ENCODE measurements at places on chromosomes 5 and 9. TPM values are rescaled to one million over a fixed set of nuclear protein-coding genes. Genes with fewer than 3 reads are reported as not detected.
A peak's percentile ranks its signal among the peaks of the same experiment; 100 is the strongest.

DNA sequence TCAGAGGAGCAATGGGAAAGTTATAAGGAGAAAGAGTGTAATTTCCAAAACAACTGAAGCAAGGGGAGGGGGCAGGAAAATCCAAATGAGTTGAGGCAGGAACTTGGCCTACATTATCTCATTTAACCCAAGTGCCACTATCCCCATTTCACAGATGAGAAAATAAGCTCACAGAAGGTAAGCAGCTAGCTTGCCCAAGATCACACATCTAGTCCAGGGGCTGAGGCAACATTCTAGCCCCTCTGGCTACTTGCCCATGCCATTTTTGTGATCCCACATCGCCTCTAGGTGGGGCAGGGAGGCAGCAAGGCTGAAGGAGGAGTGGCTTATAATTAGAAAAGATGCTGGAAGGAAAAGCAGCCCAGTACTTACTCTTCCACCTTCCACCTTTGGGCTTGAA, 2.6 kb upstream of the PSIP1 start:
- no peaks in the 10 kb centered on the region for H3K36me3 ChIP-seq
- H3K27ac ChIP-seq, result no peak overlapping the region
- no peaks in the 10 kb centered on the region for H3K27me3 ChIP-seq
- no peak for DNase-seq
- no peak overlapping the region for H3K4me3 ChIP-seq

GRCh38 chr5:177473443-177474001, at the start of gene DBN1:
TSS of gene DBN1 (minus strand) at chr5:177473634. CDS start at chr5:177473521, 113 bp downstream.
- H3K4me1 ChIP-seq, result peaks cover 11% of the 10 kb centered on the region
- H3K27me3 ChIP-seq, result no peaks in the 10 kb centered on the region

GRCh38 chr5:118990582-118990981, 2.2 kb upstream of the DTWD2 start:
- H3K27me3 ChIP-seq, result no peaks in the 10 kb centered on the region
- no peak for DNase-seq
- no peak overlapping the region for H3K27ac ChIP-seq

- no peaks in the 10 kb centered on the region for H3K27me3 ChIP-seq
- no peak overlapping the region for H3K27ac ChIP-seq
- H3K4me1 ChIP-seq, result no peaks in the 10 kb centered on the region
- no peak for DNase-seq
- H3K4me3 ChIP-seq, result no peak overlapping the region
- no peaks in the 10 kb centered on the region for H3K36me3 ChIP-seq
Measured at GRCh38 chr9:120336021-120336752, 243.8 kb downstream of the CDK5RAP2 start.

DNA sequence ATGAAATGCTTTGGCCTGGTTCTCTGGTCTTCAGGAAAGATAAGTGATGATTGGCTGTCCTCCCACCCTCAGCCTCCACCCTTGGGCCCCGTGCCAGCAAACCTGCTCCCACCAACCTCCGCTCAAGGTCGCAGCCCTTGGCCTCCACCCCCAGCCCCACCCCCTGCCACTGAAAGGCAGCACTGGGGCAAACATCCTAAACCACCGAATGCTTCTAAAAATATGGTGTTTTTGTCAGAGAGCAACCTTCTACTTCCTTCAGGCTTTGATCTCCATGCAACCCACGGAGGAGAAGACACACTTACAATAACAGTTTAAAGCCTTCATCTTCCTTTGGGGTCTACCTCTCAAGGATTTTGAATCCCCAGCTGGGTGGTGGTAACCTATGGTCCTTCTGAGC, 24.0 kb upstream of the TCF7 start:
- no peak for DNase-seq
- no peaks in the 10 kb centered on the region for H3K4me1 ChIP-seq
- no peaks in the 10 kb centered on the region for H3K27me3 ChIP-seq
- no peak overlapping the region for H3K4me3 ChIP-seq
- no peak overlapping the region for H3K27ac ChIP-seq
- no peaks in the 10 kb centered on the region for H3K36me3 ChIP-seq

GRCh38 chr9:122567901-122568300, 15.0 kb downstream of the OR1N2 start:
- no peaks in the 10 kb centered on the region for H3K4me1 ChIP-seq
- H3K27me3 ChIP-seq, result no peaks in the 10 kb centered on the region
- H3K4me3 ChIP-seq, result no peak overlapping the region
- H3K36me3 ChIP-seq, result no peaks in the 10 kb centered on the region

- H3K4me3 ChIP-seq, result no peak overlapping the region
- H3K4me1 ChIP-seq, result no peaks in the 10 kb centered on the region
- DNase-seq, result no peak
- no peaks in the 10 kb centered on the region for H3K27me3 ChIP-seq
- H3K36me3 ChIP-seq, result no peaks in the 10 kb centered on the region
- H3K27ac ChIP-seq, result no peak overlapping the region
Measured at GRCh38 chr9:24817756-24818155, 272.1 kb upstream of the IZUMO3 start.

GRCh38 chr5:149285153-149285552, 13.5 kb downstream of the AFAP1L1 start:
- H3K4me1 ChIP-seq, result peaks cover 73% of the 10 kb centered on the region
- no peaks in the 10 kb centered on the region for H3K27me3 ChIP-seq
- H3K4me3 ChIP-seq, result no peak overlapping the region
- H3K27ac ChIP-seq, result peak overlapping the region; percentile 66
- no peaks in the 10 kb centered on the region for H3K36me3 ChIP-seq
- no peak for DNase-seq

Gene RHOBTB3
- total RNA-seq, result 86.0 TPM

Gene PRUNE2
- 79.9 TPM for total RNA-seq

Measured in psoas muscle (tissue), 8 donors.